Cerebellar nuclear complex (tissue), 1 donor: ENCODE measurements at places on chromosomes 16 and 17.

DNA sequence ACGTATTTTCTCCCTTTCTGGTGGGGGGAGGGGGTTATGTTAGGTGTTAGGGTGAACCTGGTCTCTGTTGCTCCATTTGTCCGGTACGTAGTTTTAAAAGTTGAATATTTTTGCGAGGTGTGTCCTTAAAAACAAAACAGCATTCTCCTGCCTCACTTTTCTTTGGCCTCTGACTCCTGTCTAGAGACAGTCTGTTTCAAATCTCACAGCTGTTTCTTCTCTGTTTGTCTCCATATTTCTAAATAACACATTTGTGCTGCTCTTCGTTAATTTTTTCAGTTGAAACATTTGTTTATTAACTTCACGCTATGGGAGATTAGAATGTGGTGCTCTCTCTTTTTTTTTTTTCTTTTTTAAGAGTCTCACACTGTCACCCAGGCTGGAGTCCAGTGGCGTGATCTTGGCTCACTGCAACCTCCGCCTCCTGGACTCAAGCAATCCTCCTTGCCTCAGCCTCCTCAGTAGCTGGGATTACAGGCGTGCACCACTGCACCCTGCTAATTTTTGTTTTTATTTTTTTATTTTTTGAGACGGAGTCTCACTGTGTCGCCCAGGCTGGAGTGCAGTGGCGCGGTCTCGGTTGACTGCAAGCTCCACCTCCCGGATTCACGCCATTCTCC, 31.7 kb downstream of the RPA1 start:
- DNase-seq: no peak

DNA sequence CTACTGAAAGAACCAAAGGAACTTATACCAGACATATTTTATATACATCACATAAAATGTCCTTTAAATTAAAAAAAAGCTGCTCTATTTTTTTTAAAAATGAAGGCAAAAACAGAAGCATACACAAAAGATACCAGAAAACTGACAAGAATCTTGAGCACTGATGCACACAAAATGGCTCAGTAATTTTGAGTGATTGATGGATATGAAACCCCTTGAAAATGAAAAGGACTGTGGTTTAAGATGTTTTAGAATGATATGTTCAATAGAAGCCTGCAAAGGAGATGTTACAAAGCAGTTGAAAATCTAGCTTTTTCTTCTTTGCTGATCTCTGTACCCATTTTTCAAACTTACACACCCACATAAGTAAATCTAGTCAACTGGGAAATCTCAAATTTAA, 2.7 kb downstream of the C16orf87 start:
- DNase-seq: no peak

- DNase-seq: no peak
Measured at GRCh38 chr17:63976702-63977101, 4.0 kb upstream of the SCN4A start.

DNA sequence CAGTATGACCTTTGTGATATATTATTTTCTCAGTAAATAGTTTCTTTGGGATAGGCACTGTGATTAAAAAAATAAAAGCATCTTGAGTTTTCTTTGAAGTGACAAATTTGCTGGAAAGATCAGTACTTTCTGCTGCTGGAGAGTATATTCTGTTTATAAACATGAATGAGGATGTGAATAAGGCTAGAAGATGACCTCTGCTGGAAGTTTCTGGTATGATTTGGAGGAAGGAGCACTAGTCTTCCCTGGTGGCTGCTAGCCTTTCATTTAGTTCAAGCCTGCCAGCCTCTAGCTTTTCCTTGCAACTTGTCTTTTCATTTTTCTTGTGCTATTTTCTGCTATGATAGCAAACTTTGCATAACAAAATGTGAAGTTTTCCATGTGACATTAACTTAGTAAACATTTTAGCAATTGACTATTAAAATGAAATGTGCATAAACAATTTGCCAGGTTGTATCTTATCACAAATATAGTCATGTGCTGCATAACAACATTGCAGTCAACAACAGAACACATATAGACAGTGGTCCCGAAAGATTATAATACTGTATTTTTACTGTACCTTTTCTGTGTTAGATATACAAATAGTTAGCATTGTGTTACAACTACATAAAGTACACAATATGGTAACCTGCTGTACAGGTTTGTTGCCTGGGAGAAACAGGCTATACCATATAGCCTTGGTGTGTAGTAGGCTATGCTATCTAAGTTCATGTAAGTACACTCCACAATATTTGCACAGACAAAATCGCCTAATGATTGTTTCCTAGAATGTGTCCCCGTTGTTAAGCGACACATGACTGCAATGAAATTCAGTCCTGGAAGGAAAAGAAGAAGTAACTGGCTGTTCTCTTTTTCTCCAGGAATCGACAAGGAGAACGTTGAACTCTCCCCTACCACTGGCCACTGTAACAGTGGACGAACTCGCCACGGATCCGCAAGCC, 18.1 kb upstream of the RAB11FIP4 start:
- DNase-seq: no peak

DNA sequence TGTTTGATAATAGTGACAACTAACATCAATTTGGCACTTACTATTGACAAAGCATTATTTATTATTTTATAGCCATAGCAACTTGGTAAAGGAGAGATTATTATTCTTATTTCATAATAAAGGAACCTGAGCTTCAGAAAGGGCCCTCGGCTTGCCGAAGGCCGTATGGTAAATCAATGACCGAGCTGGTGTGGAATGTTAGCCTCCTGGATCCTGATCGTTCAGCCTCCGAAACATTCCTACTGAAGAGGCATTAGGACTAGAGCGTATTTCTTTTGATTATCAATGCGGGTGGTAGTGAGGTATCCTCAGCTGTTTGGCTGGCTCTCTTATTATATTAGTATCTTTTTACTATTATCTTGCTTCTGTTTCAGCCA, 199.3 kb upstream of the TBX2 start:
- no peak for DNase-seq
